ENCODE measurements at places on chromosomes 4 and X. TPM values are rescaled to one million over a fixed set of nuclear protein-coding genes. Genes with fewer than 3 reads are reported as not detected.

- DNase-seq, result no peak
Measured at GRCh38 chr4:182827166-182827565, 90.0 kb downstream of the DCTD start.

The MTTP gene
- 0.26 TPM for total RNA-seq

DNA sequence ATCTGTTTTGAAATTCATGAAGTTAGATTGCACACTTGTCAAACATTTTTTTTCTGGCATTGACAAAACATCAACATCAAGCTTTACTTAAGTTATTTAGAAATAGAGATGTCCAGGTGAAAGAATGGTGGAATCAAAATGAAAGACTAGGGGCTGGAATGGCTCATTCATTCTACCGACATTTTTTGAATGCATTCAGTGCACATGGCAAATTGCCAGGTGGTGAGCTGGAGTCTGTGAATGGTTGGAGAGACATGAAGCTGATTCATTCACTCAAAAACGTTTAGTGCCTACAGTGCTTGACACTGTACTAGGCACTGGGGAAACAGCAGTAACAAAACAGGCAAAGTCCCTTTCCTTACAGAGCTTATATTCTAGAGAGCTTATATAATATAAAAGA is 292.4 kb downstream of the PPP1R2C start:
- peak; percentile 32 for DNase-seq

The SLC34A2 gene
- total RNA-seq, result not detected

DNA sequence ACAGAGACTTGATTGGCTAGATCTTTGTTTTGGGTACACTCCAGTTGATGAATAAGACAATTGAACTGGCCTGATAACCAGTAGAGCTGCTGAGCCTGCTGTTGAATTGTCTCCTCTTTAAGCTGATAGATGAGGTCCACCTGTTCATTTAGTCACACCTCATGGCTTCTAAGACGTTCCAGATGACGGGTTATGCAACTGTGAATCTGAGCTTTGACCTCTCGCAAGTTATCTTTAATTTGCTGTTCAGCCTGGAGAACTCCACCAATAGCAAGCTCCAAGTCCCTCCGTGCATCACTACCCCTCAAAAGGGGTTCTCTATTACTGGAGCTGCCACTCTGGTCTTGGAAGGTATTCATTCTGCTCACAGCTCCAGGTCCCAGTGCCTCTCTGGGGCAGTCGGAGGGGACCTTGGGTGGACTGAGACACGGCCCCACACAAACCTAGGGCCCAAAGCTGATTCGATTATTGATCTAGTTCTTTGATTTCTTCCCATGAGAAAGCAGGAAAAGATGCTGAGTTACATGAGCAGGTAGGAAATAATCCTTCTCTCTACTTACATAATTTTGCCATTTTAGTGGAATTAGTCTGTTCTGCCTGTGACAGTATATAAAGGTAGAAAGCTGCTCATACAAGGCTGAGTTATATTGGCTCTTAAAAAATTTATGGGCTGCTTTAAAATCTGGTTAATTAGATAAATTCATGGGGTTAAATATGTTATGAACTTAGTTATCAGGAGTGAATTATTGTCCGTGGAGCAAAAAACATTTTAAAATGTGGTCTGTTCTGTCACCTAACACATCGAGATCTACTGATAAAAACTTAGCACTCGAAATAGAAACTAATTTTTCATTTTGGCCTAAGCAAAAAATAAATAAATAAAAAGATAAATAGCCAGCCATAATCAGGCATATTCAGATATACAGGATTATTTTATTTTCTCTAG is 6.8 kb downstream of the MMAA start:
- DNase-seq, result no peak
